Smooth muscle cell of bladder (primary cell): ENCODE measurements at places on chromosomes 7 and 10. TPM values are rescaled to one million over a fixed set of nuclear protein-coding genes. Genes with fewer than 3 reads are reported as not detected.

CCL26 gene
- 4.8 and 6.2 TPM in 2 replicates for total RNA-seq

GRM3 gene
- total RNA-seq = not detected in 2 replicates

DLX5 gene
- not detected in 2 replicates for total RNA-seq

ASB10 gene
- not detected in 2 replicates for total RNA-seq

HECW1 gene
- total RNA-seq = 3.1 and 3.8 TPM in 2 replicates

FFAR4 gene
- not detected in 2 replicates for total RNA-seq

TRIM24 gene
- 3.4 and 3.8 TPM in 2 replicates for total RNA-seq

PNLIPRP1 gene
- total RNA-seq = not detected in 2 replicates

GRID2IP gene
- total RNA-seq = not detected in 2 replicates

LRRD1 gene
- 0.14 TPM in 1 of 2 replicates, not detected in the other for total RNA-seq

CXCL12 gene
- 135 and 150 TPM in 2 replicates for total RNA-seq

GTF2I gene
- total RNA-seq = 84.4 and 84.8 TPM in 2 replicates

AGBL3 gene
- 0.71 and 1.4 TPM in 2 replicates for total RNA-seq

TMEM184A gene
- 0.09 and 0.14 TPM in 2 replicates for total RNA-seq

AKR1B15 gene
- total RNA-seq = 0.43 and 1.9 TPM in 2 replicates

EFCAB10 gene
- not detected in 2 replicates for total RNA-seq

TLX1 gene
- not detected in 2 replicates for total RNA-seq

DDC gene
- not detected in 2 replicates for total RNA-seq

OR2A12 gene
- not detected in 2 replicates for total RNA-seq

DLX6 gene
- not detected in 2 replicates for total RNA-seq

LIPJ gene
- total RNA-seq = under 0.01 TPM in 2 replicates

ZPBP gene
- total RNA-seq = not detected in 2 replicates

OIT3 gene
- total RNA-seq = under 0.01 and 0.18 TPM in 2 replicates

GDI2 gene
- 402 and 434 TPM in 2 replicates for total RNA-seq
